ENCODE measurements at places on chromosomes 6 and 20. TPM values are rescaled to one million over a fixed set of nuclear protein-coding genes. Genes with fewer than 3 reads are reported as not detected.
A peak's percentile ranks its signal among the peaks of the same experiment; 100 is the strongest.

The RIPPLY2 gene
- not detected for total RNA-seq

- DNase-seq: no peak
- H3K36me3 ChIP-seq: peaks cover 8% of the 10 kb centered on the region
- no peak overlapping the region for H3K4me3 ChIP-seq
- H3K27me3 ChIP-seq: no peaks in the 10 kb centered on the region
These were observed 46.9 kb downstream of the BLOC1S5 start for GRCh38 chr6:8017276-8017701.

DNA sequence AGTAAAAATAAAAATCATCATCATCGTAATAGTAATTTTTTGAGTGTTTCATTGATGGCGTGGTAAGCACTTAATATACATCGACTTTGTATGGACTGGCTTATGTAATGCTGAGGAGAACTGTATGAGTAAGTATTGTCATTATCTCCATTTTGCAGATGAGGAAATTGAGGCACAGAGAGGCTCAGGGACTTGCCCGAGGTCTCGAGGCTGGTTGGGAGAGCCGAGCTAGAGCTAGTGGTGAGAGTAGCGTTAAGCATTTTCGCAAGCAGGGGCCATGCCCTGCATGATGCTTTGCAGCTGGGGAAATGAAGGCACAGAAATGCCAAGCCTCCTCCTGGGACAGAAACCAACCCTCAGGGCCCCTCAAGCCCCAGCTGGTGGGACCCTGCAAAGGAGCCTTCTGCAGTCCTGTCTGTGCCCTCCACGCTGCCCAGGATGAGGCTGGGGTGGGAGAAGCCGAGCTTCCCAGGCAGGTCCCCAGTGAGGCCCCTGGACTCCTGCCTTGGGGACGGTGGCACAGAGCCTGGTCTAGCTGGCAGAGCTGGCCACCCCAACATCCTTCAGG is 31.1 kb upstream of the STX16 start:
- no peak overlapping the region for H3K4me3 ChIP-seq
- no peaks in the 10 kb centered on the region for H3K27me3 ChIP-seq
- H3K36me3 ChIP-seq: no peaks in the 10 kb centered on the region
- no peak overlapping the region for H3K27ac ChIP-seq
- no peak for DNase-seq
- no peaks in the 10 kb centered on the region for H3K4me1 ChIP-seq

DNA sequence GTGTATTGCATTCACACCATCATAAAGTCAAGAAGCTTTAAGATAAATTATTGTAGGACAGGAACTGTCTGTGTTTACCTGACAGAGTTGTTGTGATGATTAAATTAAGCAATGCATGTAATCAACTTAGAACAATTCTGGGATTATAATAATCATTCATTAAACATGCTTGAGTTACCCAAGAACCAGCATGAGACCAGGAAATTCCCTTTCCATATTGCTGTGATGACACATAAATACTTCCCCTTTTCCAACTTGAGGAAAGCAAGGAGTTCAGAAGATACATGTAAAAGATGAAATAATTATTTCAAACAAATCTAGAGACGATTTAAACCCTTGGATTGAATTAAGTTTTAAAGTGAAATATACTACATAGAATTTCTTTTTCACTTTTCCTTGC is 404.4 kb downstream of the GJA1 start:
- no peak overlapping the region for H3K27ac ChIP-seq
- H3K27me3 ChIP-seq: no peaks in the 10 kb centered on the region
- DNase-seq: no peak
- H3K4me1 ChIP-seq: no peaks in the 10 kb centered on the region
- no peaks in the 10 kb centered on the region for H3K36me3 ChIP-seq

DNA sequence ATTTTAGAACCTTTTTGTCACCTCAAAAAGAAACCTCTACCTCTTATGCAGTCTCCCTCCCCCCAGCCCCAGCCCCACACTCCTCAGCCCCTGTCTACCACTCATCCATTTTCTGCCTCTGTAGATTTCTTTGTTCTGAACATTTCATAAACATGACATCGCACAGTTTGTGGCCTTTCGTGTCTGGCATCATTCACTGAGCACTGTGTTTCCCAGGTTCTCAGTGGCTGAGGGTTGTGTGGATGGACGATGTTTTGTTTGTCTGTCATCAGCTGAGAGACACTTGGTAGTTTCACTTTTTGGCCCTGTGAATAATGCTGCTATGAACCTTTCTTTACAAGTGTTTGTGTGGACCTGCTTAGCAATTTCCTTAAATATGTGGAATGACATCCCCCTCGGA is 64.5 kb downstream of the FAM120B start:
- H3K27ac ChIP-seq: no peak overlapping the region
- DNase-seq: no peak
- no peak overlapping the region for H3K4me3 ChIP-seq
- peaks cover 7% of the 10 kb centered on the region for H3K36me3 ChIP-seq
- H3K4me1 ChIP-seq: no peaks in the 10 kb centered on the region

GRCh38 chr6:22680950-22681349 is 111.6 kb downstream of the HDGFL1 start:
- no peaks in the 10 kb centered on the region for H3K4me1 ChIP-seq
- no peak overlapping the region for H3K4me3 ChIP-seq

- no peaks in the 10 kb centered on the region for H3K36me3 ChIP-seq
- no peak for DNase-seq
- no peaks in the 10 kb centered on the region for H3K4me1 ChIP-seq
- no peak overlapping the region for H3K27ac ChIP-seq
- no peaks in the 10 kb centered on the region for H3K27me3 ChIP-seq
These were observed 133.8 kb downstream of the SNX5 start for GRCh38 chr20:17834804-17835203.

DNA sequence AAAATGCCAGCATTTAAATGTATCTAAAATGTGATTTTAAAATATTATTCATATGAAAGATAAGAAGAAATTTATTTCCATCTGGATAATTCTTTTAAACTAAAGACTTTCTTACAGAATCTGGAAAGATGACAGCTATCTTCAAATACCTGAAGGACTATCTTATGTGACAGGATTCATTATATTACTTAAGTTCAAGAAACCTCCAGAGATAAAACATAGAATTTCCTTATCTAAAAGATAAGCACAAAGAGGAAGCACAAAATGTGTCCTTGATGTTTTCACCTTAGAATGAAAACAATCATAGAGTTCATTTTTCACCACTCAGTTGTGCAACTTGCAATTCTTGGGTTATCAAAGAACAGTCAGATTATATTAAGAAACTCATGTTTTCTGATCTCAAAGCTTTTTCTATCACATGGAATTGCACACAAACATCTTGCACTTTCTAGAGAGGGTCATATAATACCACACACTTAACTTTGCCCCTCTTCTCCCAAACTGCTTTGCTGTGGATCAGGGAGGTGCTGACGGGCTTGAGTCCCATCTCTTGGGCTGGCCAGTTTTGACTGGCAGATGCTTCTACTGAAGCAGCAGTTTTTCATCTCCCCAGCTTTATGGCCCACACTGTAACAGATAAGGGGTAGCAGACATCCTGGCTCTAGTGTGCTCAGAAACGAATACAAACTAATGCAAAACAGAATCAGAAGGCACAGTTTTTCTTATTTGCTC is 467.4 kb downstream of the CDC5L start:
- H3K4me1 ChIP-seq: peaks cover 20% of the 10 kb centered on the region
- DNase-seq: no peak
- no peaks in the 10 kb centered on the region for H3K27me3 ChIP-seq
- no peaks in the 10 kb centered on the region for H3K36me3 ChIP-seq
- no peak overlapping the region for H3K4me3 ChIP-seq

- no peak for DNase-seq
- no peaks in the 10 kb centered on the region for H3K36me3 ChIP-seq
- no peaks in the 10 kb centered on the region for H3K27me3 ChIP-seq
- no peak overlapping the region for H3K4me3 ChIP-seq
- H3K27ac ChIP-seq: no peak overlapping the region
These were observed 151.6 kb downstream of the SOBP start for GRCh38 chr6:107641500-107641941.

DNA sequence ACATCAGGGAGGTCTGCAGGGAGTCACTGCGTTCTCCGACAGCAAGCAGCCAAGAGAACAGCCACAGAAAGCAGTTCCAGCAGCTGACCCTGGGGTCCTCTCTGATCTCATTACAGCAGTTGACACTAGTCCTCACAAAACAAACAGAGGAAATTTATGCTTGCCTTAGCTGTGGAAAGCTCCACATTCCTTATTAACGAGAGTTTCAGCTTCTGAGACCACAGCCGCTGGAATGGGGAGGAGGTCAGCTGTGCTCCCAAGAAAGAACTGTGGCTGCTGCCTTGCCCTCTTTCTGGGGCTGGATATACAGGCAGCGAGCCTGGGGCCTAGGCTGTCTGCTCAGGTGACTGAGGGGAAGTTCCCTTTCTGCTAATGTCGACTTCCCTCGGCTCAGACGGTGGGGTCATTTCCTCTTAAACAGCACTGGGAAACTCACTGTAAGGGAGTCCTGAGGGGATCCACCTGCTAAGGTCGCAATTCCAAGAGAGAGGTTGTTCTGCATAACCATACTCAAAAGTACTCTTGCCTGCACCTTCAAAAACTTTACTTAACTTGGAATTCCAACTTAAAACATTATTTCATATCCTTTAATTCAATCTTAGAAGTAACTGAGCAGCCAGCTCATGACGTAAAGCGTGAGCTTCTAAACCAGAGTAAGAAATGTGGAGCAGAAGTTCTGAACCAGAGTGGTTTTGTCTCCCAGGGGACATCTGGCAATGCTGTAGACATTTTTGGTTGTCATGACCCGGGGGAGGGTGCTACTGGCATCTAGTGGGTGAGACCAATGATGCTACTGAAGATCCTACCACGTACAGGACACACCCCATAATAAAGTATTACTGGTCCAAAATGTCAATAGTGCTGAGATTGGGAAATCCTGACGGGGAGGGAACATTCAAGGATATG is 80.3 kb downstream of the BACH2 start:
- no peaks in the 10 kb centered on the region for H3K36me3 ChIP-seq
- no peaks in the 10 kb centered on the region for H3K27me3 ChIP-seq
- peak overlapping the region; percentile 43 for H3K27ac ChIP-seq
- H3K4me1 ChIP-seq: peaks cover 59% of the 10 kb centered on the region

The TDP2 gene
- 72.8 TPM for total RNA-seq

All from CD4-positive, alpha-beta memory T cell (primary cell).